NCI-H2227 treated with DMSO at 0.1 percent for 48 hours (cell line): ENCODE measurements at places on chromosomes 7 and 10.

DNA sequence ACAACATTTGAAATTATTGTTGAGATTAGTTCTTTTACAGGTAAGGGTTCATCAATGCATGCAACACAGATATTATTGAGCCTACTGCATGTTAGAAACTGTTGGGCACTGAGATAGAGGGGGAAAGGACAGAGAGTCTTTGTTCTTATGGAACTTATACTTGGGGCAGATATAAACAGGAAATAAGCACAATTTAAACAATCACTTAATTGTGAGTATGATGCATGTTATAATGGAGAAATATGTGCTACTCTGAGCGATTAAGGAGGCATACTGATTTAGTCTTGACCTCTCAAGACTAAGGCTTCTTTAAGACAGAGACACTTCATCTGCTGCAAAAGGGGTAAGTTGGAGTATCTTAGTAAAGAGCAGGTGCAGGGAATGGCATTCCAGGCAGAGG, 593.3 kb downstream of the CCSER2 start:
- DNase-seq, result no peak

DNA sequence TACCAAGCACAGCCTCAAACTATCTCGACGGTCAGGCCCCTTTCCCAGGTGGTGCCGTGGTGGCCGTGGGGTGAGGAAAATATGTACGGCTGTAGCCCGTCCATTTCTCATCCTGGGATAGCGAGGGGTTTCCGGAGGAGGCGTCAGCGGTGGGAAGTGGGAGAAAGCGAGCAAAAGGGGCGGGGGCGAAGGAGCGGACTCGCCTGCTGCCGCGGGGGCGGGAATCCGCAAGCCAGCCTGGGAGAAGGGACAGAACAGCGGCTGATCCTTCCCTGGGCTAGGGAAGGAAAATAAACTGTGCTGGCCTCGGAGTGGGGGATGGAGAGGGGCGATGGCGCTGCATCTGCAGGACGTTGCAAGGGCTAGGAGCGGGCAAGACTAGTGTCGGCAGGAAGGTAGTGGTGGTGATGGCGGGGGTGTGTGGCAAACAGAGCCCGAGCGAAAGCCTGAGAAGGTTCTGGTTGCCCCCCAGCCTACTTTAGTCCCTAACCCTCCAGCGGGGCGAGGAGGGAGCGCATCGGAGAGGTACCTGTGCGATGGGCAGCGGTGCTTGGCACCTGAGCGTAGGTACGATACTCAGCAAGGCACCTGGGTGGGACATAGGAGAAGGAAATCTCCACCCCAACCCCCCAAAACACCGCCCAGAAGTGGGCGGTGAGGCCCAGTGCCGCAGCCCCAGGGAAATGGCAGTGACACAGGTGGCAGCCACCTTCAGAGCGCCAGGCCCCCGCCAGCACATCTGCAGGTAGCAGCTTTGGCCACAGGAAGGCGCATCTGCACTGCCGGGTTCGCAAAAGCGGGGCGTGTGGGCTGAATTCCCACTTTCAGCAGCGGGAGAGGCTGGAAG, 49.9 kb upstream of the STEAP1B start:
- peak; percentile 69 for DNase-seq

DNA sequence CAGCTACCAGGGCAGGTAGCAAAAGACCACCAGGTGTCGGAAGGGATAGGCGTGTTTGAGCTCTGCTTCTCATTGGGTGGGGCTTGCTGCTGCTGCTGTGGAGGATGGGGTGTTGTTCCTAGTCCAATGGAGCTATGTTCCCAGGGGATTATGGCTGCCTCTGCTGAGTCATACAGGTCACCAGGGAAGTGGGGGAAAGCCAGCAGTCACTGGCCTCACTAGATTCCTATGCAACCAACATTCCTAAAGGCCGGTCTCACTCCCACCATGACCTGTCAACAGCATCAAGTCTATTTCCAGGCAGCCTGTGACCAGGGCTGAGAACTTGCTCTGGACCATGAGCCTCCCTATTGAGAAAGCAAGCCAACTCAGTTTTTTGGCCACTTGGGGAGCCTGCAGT, 1160.8 kb downstream of the REEP3 start:
- no peak for DNase-seq

GRCh38 chr10:132752378-132752777, 33.6 kb downstream of the NKX6-2 start:
- DNase-seq, result no peak

- peak; percentile 12 for DNase-seq
These were observed at the start of gene GPR85 for GRCh38 chr7:113086431-113086888. Gene GPR85, minus strand, starts transcription at chr7:113086827. Its CDS starts 2,106 bp downstream, at chr7:113084721.

GRCh38 chr7:1675673-1676549, 5.8 kb downstream of the ELFN1 start:
- no peak for DNase-seq

GRCh38 chr10:45179691-45180090, 135.7 kb downstream of the OR13A1 start:
- no peak for DNase-seq

DNA sequence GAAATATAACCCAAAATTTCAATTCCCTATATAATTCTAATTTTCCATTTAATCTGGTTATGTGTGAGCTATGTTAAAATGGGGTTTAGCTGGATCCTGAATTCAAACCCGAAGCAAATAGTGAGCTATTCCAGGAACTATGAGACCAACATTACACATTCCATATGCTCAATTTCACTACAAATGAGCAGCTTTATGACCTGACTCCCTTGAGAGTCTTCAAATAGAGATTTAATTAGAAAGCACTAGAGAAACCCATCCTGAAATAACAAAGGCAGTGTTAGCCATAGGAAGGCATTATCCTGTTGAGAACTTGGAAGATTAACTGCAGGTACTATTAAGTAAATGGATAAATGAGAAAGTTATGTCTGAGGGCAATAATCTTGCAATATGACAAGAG, 890.0 kb downstream of the GRM8 start:
- DNase-seq, result no peak

DNA sequence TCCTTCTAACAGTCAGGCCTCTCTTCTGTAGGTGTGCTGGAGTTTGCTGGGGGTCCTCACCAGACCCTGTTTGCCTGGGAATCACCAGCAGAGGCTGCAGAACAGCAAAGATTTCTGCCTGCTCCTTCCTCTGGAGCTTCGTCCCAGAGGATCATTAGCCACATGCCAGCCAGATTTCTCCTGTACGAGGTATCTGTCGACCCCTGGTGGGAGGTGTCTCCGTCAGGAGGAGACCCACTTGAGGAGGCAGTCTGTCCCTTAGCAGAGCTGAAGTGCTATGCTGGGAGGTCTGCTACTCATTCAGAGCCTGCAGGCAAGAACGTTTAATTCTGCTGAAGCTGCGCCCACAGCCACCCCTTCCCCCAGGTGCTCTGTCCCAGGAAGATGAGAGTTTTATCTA, 611.1 kb upstream of the COBL start:
- no peak for DNase-seq

DNA sequence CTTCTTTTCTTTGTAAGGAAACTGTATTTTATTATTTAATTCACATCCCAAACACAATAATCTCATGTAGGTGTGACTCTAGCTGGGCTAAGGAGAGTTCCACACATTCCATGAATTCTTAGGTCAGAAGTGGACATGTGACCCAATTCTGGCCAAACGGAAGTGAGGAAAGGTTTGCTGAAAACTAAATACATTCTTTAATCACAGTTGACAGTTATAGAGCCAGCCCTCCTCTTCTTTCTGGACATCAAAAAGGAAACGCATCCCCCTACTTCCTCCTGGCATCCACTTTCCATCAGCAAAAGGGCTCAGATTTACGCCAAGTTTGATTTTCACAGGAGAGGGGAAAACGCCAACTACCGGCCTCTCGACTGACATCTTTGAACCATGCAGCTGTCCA, 774.4 kb upstream of the POM121L12 start:
- DNase-seq, result no peak

DNA sequence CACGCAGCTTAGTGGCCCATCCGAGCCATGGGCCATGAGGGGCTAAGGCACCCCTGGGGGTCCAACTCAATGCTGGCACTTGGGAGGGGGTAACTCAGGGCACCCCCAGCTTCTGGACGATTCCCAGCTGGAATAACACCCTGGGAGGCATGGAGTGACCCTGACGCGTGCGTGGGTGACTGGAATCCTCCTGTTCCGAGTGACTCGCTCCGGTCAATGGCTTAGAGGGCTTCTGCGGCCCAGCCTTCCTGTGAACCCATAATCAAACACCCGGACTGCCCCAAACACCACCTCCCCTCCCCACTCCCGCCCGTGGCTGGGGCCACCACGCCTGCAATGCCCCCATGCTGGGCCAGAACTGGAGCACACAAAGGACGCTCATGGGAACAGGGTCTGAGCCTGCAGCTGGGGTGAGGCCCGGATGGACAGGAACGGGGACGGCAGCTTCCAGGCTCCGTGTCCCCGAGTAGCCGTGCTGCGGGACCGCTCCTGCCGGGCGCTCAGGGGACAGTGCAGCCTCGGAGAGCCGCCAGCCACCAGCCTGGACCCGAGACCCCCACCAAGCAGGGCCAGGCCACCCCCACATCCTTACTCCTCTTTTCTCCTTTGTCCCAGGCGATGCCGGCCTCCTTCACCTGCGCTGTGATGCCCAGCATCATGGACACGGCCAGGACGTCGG, 8.5 kb downstream of the INTS1 start:
- no peak for DNase-seq

GRCh38 chr10:95830044-95830443, 74.1 kb downstream of the ENTPD1 start:
- DNase-seq, result no peak

DNA sequence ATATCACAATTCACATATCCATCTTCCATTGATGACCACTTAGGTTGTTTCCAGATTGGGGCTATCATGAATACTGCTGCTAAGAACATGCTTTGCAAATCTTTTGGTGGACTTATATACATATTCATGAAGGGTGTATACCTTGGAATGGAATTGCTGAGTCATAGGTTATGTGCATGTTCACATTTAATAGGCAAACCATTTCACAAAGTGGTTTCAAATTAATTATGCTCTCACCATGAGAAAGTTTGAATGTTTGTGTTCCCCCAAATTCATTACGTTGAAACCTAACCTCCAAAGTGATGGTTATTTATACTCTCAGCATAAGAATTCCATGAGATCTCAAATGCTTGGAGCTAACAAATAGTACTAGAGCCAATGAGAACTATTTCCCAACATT, 86.4 kb downstream of the VPS41 start:
- DNase-seq, result no peak

DNA sequence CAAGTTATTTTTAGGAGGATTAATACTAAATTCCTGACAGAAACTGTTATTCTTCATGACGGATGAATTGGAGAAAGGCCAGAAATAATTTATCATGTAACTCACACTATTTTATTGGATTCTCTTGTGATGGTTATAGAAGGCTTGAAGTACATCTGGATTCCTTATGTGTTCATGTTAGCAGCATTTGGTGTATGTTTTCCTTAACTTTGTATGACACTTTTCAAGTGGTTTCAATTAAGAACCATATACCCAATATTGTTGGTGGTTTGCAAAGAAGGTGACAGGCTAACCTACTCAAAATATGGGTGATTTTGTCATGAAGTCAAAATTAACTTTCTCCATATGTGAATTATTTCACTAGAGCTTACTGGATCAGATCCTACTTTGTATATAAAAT, 532.2 kb upstream of the CNTNAP2 start:
- DNase-seq, result no peak

DNA sequence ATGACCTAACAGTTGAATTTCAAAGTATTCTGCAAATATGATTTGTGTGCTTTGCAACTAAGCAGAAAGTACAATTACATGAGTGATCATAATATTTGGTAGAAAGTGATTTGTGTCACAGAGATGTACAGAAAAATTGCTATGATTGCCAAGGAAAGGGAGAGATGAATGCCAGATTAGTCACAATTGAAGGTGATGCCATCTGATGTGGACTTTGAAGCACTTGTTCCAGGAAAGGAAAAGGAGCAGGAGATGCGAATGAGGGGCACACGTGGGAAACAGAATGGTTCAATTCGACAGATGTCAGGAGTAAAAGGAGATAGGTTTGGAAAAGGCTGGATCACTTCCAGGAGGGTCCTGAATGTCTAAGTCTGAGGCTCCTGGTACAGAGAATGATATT, 153.1 kb upstream of the LAMB4 start:
- DNase-seq, result no peak

- no peak for DNase-seq
These were observed 3.5 kb downstream of the FAM180A start for GRCh38 chr7:135744938-135745702.

GRCh38 chr10:14926061-14926470, 27.8 kb downstream of the DCLRE1C start:
- DNase-seq, result no peak

GRCh38 chr10:50248598-50248997, 2.7 kb downstream of the ASAH2 start:
- DNase-seq, result no peak

- no peak for DNase-seq
These were observed 18.4 kb downstream of the PPIA start for GRCh38 chr7:44814919-44815318.

DNA sequence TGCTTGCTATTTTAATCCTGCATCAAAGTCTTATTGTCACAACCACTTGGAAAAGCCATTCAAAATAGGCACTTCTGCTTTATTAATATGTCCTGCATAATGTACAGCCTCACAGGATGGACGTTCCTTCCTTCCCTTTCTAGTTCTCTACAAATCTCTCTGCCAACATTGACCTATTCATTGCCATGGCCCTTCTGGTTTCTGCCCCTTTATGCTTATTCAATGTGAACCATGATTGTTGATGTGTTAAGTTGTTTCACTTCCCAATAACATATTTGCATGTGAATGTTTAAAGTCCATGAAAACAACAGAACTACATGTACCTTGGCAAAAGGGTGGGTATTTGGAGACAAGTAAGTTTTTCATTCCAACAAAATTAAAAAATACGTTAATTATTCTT, 45.7 kb downstream of the COL28A1 start:
- DNase-seq, result no peak

DNA sequence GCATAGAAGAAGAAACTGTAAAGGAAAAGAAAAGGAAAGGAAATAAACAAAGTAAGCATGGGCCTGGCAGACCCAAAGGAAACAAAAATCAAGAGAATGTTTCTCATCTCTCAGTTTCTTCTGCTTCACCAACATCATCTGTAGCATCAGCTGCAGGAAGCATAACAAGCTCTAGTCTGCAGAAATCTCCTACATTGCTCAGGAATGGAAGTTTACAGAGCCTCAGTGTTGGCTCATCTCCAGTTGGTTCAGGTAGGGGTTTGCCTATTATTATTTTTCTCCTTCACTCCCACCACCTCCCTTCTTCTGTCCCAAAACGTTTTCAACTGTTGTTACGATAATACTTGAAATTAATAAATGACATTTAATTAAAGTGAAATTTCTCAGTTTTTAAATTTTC, 139.6 kb downstream of the MLLT10 start:
- no peak for DNase-seq

GRCh38 chr7:5528815-5529442, 105.3 kb upstream of the TNRC18 start:
- DNase-seq, result no peak

- DNase-seq, result no peak
These were observed 18.4 kb downstream of the MTPAP start for GRCh38 chr10:30330497-30331168.

- DNase-seq, result no peak
These were observed 43.7 kb downstream of the DGKB start for GRCh38 chr7:14858866-14859265.

GRCh38 chr7:26439521-26440232, 148.0 kb downstream of the SNX10 start:
- peak; percentile 59 for DNase-seq

GRCh38 chr10:78656417-78657162, 412.2 kb upstream of the ZMIZ1 start:
- peak; percentile 76 for DNase-seq
